ENCODE measurements at places on chromosomes 2 and 18.

- no peak for DNase-seq
These were observed 436.7 kb downstream of the ZEB2 start for GRCh38 chr2:144083211-144083610.

- no peak for DNase-seq
These were observed 145.9 kb downstream of the FMNL2 start for GRCh38 chr2:152480821-152481399.

- no peak for DNase-seq
These were observed 284.7 kb downstream of the TRIB2 start for GRCh38 chr2:13001408-13001807.

GRCh38 chr2:210303498-210303897, 11.5 kb downstream of the MYL1 start:
- DNase-seq, result no peak

GRCh38 chr2:199409759-199410529, 47.8 kb downstream of the SATB2 start:
- no peak for DNase-seq

GRCh38 chr2:7027956-7028655, 110.9 kb downstream of the RNF144A start:
- DNase-seq, result no peak

- DNase-seq, result no peak
These were observed 13.2 kb downstream of the GALR1 start for GRCh38 chr18:77262643-77263465.

- DNase-seq, result no peak
These were observed 41.3 kb downstream of the RAB10 start for GRCh38 chr2:26075173-26075572.

DNA sequence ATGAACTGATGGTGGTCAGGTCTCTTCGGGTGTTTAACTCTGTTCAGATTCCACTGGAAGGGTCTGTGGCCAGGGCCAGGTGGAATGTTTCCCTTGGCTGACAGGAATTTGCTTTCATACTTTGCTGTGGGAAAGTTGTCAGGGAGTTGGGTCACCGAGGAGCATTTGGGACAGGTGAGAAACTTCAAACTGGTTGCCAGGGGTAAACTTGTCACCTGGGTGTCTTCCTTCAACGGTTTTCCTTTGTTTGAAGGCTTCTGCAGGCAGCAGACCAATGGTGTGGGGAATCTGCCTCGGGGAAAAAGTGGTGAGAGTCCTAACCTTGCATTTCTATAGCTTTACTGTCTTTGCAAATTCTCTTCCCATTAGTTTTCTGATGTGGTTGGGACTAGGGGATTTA, 92.2 kb downstream of the TGFA start:
- no peak for DNase-seq

DNA sequence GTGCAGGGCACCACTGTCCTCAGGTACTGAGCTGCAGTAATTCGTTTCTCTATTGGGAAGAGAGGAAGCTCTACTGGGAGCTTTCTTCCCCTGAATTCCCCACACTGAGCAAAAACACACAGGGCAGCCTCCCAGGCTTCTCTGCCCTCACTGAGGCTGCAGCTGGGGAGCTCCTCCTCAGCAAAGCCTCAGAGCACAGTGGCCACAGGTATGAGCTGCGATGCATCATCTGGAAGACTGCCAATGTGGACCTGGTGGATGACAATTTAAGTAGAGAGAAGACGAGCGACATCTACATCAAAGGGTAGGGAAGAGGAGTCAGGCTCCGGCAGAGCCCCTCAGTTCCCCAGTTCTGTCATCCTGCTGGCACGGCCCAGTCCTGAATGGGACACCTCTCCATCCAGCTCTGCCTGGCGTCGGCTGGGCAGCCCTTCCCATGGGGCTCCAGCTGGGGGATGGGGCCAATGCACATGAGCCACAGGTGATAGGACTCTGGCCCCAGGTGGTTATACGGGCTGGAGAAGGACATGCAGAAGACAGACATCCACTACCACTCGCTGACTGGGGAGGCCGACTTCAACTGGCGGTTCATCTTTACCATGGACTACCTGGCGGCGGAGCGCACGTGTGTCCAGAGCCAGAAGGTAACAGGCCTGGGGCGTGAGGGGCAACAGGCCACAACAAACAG, 37.6 kb downstream of the LMAN2L start:
- no peak for DNase-seq

DNA sequence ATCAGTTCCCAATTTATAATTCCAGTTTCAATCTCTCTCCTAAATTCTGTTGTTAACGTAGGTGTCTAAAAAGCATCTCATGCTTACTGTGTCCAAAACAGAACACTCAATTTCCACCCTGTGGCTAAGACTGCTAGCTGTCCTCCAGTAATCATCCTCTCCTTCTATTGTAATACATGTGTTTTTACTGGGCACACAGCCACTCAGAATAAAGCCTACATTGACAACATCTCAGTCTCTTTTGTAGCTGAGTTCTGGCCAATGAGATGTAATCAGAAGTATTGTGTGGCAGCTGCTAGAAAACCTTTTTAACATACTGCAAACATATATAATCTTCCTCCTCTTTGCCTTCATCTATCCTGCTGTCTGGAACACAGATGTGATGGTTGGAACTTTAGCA, 29.4 kb upstream of the TSPYL6 start:
- no peak for DNase-seq

DNA sequence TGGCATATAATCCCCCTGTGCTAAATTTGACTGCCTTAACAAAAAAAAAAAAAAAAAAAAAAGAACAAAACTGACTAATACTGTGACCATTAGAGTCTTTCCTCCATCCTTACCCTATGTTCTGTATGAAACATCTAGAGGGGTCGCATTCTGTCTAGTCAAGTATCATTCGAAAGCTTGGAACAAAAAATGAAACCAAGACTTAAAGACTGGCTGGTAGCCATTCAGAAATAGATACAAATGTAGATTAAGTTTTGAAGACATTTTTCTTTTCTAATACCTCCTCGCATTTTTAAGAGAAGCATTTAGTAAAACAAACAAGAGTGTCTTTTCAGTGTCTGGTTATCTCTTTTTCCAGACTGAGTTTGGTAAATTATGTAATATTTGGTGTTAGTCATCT, 66.7 kb downstream of the SPATS2L start:
- DNase-seq, result no peak

- DNase-seq, result peak; percentile 55
These were observed at the start of gene DAPL1 for GRCh38 chr2:158795195-158795924. Gene DAPL1 (plus strand): TSS chr2:158795317. CDS start chr2:158795373, 56 bp downstream.

- no peak for DNase-seq
These were observed 37.3 kb upstream of the MALL start for GRCh38 chr2:110152943-110153342.

- no peak for DNase-seq
These were observed 6.5 kb downstream of the NCAPH start for GRCh38 chr2:96342085-96342484.

GRCh38 chr18:12046046-12046750, 47.4 kb upstream of the ANKRD62 start:
- DNase-seq, result no peak

DNA sequence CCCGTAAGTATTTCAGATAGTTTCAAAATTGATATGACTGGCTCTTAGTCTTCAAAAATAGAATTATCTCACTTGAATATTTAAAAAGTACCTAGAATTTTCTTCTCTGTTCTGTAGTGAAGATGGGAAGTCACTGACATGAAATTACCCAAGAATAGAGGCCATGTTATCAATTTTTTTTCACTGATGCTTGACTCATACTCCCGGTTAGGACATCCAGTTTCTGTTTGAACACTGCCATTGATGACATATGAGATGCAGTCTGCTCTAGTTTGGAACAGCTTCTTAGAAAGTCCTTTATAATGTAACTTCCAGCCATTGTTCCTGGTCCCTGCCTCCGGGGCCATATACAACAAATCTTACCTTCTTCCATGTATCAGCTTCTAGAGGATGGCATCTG, 26.0 kb downstream of the MAP3K20 start:
- no peak for DNase-seq

DNA sequence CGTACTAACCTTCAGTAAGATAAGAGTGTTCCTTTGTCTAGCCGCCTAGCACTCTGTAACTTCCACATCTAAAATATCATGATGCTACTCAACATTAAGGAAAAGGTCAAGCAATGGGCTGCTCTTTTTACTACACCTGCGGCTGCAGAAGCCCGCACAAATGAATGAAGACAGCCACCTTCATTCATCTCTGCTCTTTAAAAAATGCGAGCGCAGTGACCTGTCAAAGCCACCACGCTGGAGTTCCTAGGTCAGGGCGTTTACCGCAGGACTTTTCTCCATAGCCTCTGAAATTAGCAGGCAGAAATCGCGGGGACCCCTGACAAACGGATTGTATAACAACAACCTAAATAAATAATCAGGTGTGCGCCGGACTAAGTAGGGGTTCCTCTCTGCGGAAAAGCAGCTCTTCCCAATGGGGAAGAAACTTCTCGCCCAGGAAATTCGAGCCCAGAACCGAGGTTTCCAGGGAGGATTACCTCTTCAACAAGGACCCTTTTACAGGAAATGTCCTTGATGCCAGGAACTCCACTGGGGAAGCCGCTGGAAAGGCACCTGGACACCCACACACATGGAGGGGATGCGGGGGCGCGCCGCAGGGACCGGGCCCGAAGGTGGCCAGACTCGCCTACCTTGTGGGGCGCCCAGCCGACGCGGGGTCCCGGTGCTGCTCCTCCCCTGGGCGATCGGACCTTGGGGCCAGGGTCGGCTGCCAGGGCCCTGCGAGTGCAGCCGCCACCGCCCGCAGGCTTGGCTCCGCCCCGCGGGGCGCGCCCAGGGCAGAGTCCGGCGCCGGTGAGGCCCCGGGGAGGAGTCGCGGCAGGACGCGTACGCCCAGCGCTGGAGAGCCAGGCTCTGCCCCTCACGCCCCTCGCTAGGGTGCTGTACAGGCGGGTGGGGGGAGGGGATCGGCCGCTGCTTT, at the start of gene CCDC68:
Gene CCDC68 (minus strand): TSS at position 758 of the 922 bp plus-strand sequence. CDS start 16,670 bp downstream, outside the sequence.
- DNase-seq, result no peak

DNA sequence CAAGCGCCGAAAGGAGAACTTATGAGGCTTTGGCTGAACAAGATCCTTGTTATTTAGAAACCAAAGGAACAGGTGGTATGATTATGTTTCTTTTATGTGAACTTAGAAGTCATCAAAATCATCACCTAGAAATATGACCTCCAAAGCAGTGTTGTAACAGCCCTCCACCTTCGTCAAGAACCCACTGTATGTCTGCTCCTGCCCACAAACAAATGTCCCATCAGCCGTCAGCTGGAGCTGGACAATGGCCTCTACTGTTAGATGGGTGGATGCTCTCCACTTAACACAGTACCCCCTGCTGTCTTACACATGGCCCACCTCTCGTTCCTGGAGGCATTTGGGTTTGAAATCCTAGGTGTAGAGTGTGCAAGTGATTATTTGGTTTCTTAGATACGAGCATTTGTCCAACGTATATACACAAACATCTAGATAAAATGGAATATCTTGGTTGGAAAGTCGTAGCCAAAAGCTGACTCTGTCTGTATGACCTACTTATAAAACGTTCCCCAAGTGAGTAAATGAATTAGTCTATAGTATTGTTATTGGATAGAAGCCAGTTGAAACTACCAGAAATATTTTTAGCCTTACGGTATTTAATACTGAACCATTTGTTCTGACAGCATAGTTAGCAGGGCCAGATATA, 113.0 kb downstream of the CRIM1 start:
- no peak for DNase-seq

DNA sequence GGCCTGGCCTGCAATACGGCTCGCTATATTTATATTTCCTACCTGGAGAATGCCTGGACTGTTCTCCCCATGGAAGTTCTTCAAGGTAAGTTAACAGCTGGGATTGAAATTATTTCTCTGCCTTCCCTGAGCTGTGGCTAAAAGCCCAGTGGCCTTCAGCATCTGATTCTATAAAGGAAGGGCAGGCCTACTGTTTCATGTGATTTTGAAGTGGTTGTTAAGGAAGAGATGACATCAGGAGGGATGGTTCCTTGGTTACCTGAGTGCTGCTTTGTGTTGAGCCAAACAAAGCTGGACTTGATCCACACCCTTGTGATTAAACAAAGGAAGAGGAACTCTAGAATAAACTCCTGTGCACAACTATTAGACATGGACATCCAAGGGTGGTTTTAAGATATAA, 61.6 kb downstream of the MFSD6 start:
- DNase-seq, result peak; percentile 98

GRCh38 chr2:163692081-163692480, 43.7 kb downstream of the FIGN start:
- no peak for DNase-seq

- no peak for DNase-seq
These were observed 451.9 kb upstream of the ZEB2 start for GRCh38 chr2:144971786-144972335.

DNA sequence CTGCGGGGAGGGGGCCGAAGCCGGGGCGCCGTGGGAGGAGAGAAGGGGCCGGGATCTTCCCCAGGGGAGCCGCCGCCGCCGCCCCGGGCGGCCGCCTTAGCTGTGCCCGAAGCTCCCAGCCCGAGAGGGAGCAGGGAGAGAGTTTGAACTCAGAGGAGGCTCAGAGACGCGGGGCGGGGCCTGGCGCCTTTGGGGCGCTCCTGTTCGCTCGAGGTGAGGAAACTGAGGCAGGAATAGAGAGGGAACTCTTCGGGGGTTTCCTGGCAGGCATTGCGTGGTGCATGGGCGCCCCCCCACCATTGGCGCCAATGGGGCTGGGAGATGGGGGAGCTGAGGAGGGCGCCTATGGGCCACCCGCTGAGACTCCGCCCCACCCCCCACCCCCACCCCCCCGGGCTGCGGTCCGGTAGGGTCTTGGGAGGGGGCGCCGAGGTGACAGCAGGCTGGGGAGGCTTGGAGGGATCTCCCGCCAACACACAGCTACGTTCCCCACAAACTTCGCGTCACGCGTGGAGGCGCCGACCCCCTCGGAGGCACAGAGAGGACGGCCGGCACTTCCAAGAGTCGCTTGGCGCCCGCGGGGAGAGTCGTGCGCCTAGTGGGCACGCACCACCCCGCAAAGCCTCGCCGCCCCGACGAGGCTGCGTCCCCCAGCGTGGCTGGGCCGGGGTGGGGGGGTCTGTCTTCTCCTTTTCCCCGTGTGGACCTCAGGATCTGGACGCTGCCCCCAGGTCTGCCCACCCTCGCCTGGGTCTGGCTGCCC, 680 bp downstream of the CTDSP1 start:
- DNase-seq, result no peak

- DNase-seq, result no peak
These were observed 22.6 kb upstream of the DAPL1 start for GRCh38 chr2:158772306-158773078.

DNA sequence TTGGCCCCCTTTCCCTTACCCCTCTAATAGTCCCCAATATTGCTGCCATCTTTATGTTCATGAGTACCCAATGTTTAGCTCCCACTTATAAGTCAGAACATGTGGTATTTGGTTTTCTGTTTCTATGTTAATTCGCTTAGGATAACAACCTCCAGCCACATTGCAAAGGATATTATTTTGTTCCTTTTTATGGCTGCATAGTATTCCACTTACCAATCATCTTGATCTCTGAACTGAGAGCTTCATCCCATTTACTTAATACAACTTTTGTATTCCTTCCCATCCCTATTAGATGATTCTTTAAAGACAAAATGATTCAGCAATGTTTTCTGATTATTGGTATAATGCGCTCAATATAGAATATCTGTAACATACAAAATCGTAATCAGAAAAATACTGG, 36.7 kb downstream of the ARL5A start:
- no peak for DNase-seq

GRCh38 chr18:7772510-7772888, 205.4 kb downstream of the PTPRM start:
- DNase-seq, result no peak

All from NCI-H2029 treated with DMSO at 0.1 percent for 48 hours (cell line).